Activated CD4-positive, alpha-beta T cell treated with anti-CD3 and anti-CD28 coated beads, Interleukin-2, amount 50 U/mL, for 1 hour (primary cell): ENCODE measurements at places on chromosomes 11 and 22.

GRCh38 chr11:133263332-133263731 is 269.0 kb downstream of the OPCML start:
- no peak for DNase-seq

- no peak for DNase-seq
These were observed 103.1 kb downstream of the NAT10 start for GRCh38 chr11:34208266-34209135.

- no peak for DNase-seq
These were observed 63.3 kb upstream of the SUSD2 start for GRCh38 chr22:24117942-24118341.

DNA sequence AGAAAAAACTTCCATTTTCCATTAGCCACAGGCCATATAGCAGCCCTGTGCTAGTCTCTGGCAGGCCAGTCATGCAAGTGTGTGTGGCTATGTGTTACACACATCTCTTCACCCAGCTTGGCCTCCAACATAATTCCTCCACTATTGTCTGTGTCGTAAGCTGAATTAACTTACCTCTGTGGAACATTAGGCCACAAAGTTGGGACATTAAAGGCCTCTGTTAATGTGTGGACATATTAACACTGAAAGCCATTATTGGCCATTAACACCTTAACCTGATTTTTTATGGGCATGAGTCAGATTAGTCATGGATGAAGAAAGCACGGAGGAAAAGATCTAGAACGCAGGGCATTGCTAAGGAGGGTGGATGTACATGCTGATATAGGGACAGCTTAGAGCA is 100.1 kb downstream of the DBX1 start:
- DNase-seq, result no peak

DNA sequence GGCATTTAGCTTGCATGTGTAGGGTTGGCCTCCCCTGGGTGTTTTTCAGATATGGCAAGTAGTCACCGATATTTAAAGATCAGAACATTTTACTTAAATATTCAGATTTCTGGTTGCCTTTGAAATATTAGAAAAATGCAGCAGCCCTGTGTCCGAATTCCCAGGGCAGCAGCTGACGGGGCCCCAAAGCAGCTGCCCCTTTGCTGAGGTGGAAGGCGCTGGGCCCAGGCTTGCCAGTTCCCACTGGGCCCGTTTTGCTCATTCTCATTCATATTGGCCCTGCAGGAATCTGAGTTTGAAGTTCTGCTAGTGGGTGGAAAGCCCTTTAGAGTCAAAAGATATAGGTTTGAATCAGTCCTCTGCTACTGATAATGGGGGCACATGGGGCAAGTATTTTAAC is 692.1 kb downstream of the OPCML start:
- DNase-seq, result no peak

GRCh38 chr11:3933165-3933628 is 77.7 kb downstream of the STIM1 start:
- no peak for DNase-seq

DNA sequence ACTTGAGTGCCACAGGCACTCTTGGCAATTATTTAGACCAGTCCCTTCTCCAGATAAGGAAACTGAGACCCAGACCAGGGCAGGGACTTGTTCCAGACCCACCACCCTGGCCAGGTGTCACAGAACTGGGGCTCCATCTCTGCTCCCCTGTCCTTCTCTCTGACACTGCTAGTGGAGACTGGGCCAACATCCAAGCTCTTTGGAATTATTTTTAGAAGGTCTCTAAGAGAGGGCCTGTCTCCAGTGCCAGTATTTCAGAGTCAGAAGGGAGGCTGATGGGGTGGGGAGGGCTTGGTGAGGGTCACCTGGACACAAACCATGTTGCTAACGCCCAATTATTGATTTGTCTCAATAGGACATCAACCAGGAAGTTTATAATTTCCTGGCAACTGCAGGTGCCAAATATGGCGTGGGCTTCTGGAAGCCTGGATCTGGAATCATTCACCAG is 32.7 kb downstream of the POLR3H start:
- DNase-seq, result no peak

DNA sequence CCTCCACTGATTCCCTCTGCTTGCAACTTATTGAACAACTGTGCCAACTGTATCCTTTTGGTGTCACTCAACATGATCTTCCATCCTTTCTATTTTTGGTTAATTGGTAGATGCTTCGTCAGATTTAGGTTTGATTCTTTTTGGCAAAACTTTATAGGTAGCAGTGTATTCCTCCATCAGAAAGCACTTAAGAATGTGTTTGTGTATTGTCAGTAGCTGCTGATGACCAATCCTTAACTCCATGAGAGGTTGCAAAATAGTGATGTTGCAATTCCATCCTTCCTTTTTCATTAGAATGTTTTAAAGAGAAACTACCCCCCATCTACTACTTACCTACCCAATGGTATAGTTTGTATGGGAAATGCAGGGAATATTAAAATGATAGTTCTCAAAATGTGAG is 22.1 kb downstream of the FAM76B start:
- DNase-seq, result no peak

- DNase-seq, result peak; percentile 18
These were observed 1.7 kb downstream of the YAP1 start for GRCh38 chr11:102111787-102112508.

GRCh38 chr22:27876684-27877083 is 42.4 kb downstream of the PITPNB start:
- DNase-seq, result no peak

DNA sequence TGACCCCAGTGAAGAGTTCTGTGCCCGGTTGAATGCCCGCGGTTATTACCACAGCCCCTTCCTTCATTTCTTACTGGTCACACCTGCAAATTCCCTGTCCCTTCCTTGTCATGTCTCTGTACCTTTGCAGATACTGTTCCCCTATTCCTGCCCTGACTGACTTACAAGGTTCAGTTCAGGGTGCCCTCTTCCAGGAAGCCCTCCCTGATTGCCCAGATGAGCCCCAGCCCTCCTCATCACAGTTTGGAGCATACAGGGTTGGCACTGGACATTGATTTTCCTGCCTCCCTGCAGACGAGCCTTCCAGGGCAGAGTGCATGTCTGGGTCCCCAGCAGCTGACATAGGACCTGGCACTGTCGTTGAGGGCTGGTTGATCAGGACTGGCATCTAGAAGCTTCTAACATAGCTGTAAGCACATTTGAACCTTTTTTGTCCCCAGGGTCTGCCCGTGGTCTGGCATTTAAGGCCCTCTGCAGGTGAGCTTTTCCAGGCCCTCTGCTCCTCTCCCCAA is 70.4 kb upstream of the SHISAL1 start:
- DNase-seq, result no peak

DNA sequence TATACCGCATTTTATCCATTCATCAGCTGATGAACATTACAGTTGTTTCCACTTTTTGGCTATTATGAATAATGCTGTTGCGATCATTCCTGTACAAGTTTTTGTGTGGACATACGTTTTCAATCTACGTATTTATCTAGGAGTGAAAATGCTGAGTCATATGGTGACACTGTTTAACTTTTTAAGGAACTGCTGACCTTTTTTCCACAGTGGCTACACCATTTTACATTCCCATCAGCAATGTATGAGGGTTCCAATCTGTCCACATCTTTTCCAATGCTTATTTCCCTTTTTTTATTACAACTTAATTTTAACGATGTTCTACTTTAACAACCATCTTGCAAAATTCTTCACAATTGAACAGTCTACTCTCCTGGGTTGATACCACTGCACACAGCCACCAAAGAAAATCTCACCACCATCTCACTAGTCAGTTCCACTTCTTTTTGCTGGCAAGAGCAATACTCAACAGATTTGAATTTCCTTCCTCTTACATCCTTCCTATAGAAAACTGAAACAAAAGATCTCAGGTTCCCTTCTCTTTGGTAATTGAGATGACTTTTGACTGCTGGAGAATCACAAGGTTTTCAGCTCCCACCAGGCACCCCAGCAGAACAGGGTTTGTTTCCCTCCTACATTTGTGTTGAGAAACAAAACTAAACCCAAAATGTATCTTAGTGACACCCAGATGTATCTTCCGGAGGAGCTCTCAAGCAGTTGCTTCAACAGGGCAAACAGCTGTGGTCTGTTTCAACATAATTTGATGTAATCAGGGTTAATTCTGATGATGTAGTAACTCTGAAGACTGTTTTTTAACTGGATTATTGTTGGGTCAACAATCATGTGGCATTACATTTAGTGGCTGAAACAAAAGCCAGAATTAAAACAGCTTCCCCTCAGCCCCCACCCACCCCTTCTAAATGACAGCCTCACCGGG is 7.0 kb upstream of the GAB2 start:
- DNase-seq, result no peak

DNA sequence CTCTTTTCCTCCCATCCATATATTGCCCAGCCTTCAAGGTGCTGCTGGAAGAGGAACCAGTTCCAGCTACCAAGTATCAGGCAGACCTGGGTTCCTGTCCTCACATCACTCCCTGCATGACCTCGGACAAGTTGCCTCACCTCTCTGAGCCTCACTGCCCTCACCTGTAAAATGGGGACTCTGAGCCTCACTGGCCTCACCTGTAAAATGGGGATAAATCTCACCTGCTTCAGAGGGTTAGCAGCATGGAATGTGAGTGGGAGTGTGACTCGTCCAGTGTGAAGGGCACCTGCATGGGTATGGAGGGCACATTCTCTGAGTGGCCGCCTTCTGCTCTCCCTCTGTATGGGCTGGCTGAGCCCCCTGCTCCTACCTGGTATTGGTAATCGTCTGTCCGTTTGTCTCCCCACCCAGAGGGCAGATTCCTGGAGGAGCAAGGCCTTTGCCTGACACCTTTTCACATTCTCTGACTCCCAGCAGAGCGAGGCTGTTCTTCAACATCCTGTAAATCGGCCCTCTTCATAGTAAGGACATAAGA is 3.7 kb downstream of the GRIK4 start:
- DNase-seq, result no peak

GRCh38 chr22:31250740-31251600 is 38.9 kb downstream of the LIMK2 start:
- no peak for DNase-seq

DNA sequence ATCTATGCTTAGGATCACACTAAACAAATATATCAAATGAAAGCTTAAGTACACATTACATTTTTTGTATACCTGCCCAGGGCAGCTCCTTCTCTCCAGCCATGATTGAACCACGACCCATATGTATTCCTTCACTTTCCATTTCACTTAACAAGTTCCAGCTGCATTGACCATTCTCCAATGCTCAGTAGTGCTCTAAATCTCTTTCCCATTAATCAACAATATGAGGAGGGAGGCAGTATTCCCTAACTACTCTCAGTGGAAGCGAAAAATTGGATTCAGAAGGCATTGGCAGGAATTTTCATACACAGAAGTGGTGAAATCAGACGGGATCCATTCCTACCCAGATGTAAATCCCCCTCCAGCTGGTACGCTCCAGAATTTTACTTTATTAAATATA is 372.0 kb upstream of the LUZP2 start:
- no peak for DNase-seq

DNA sequence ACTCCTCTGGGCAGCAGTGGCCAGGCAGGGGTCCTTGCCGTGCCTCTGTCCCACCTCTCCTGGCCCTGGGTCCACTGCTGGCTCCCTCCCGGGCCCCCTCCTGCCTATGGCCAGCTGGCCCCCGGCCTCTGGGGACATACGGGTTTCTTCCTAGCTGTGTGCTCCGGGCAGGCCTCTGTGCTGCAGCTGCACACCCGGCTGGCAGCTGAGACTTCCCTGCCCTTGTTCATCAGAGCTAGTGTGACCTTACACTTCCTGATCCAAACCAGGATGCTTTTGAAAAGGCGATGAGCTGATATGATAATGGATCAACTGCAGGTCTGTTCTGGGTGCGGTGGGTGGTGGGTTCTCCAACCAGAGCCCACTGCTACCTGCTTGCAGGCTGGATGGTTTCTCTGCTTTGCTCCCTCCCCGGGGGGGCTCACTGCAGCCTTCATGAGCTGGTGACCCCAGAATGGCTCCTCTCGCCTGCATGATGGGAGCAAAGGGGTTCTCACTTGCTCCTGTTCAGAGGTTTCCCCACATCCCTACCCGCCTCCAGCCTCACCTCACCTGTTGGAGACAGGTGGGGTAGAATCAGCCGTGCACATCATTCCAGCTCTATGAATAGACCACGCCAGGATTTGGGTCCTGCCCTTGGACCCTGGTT is 13.3 kb downstream of the B3GAT1 start:
- no peak for DNase-seq

DNA sequence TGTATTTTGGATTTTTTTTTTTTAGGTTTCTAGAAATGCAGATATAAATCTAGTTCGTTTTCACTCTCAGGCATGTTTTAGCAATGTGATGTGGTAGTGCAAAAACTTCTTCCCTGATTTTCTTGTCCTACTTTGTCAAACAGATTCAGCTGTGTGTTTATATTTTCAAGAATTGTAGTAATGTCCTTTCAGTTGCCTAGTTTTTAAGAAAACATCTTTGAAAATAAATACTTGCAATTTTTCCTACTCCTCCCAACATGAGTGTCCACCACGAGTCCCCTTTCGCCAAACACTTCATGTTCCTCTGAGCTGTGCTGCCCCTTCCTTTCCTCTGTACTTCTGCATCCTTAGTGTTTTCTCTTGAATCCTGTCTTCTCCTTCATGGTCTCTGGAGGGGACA is 686.9 kb downstream of the NTM start:
- no peak for DNase-seq

GRCh38 chr11:68146704-68147474 is 25.7 kb upstream of the CHKA start:
- no peak for DNase-seq

GRCh38 chr11:31150841-31151240 is 218.7 kb downstream of the DCDC1 start:
- DNase-seq, result no peak

GRCh38 chr11:19393941-19394340 is 153.2 kb upstream of the E2F8 start:
- no peak for DNase-seq

- no peak for DNase-seq
These were observed 2.8 kb upstream of the PACSIN2 start for GRCh38 chr22:43017525-43018460.

DNA sequence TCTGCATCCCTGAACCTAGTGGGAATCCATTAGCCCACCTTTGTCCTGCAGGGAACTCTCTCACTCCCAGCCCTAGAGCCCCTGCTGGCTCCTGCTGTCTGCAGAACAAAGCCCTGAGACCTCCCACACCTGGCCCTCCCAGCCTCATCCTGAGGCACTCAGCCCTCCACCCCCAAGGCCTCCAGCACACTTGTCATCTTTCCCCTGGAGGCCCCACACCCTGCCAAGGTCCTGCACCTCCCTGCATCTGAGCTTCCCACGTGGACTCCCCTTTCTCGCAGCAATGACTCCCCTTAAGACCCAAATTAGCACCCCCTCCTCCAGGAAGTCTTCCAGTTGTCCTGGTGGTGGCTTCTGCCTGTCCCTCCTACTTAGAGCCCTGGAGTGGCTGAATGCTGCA is 42.3 kb upstream of the LINC01488 start:
- DNase-seq, result no peak
